ENCODE measurements at places on chromosomes 7 and 10. TPM values are rescaled to one million over a fixed set of nuclear protein-coding genes. Genes with fewer than 3 reads are reported as not detected.

The YAE1 gene
- 8.8 TPM for total RNA-seq

The ANKRD61 gene
- 0.33 TPM for total RNA-seq

The TMEM225B gene
- total RNA-seq: 1.2 TPM

The CNTNAP2 gene
- total RNA-seq: not detected

The ADAM22 gene
- 2.2 TPM for total RNA-seq

The VAX1 gene
- not detected for total RNA-seq

The SPDYE9 gene
- not detected for total RNA-seq

The TMEM184A gene
- not detected for total RNA-seq

The AKR1C2 gene
- total RNA-seq: 0.17 TPM

The AHR gene
- 43.3 TPM for total RNA-seq

The CLDN4 gene
- 0.17 TPM for total RNA-seq

The CUBN gene
- 0.31 TPM for total RNA-seq

The ZNF467 gene
- 0.45 TPM for total RNA-seq

The ZCCHC24 gene
- total RNA-seq: 1.00 TPM

The PTPRE gene
- 34.0 TPM for total RNA-seq

The RAB11FIP2 gene
- 9.4 TPM for total RNA-seq

The FFAR4 gene
- total RNA-seq: not detected

The ADGRA1 gene
- total RNA-seq: not detected

The TAS2R4 gene
- total RNA-seq: 0.56 TPM

The OR2A12 gene
- total RNA-seq: not detected

The BHLHA15 gene
- total RNA-seq: not detected

The GIMAP8 gene
- 11.8 TPM for total RNA-seq

The AOC1 gene
- total RNA-seq: not detected
